Keratinocyte (primary cell): ENCODE measurements at places on chromosomes 2 and 18. TPM values are rescaled to one million over a fixed set of nuclear protein-coding genes. Genes with fewer than 3 reads are reported as not detected.

- no peak for DNase-seq
Observed at GRCh38 chr2:191265311-191266170, 20.3 kb downstream of the MYO1B start.

DNA sequence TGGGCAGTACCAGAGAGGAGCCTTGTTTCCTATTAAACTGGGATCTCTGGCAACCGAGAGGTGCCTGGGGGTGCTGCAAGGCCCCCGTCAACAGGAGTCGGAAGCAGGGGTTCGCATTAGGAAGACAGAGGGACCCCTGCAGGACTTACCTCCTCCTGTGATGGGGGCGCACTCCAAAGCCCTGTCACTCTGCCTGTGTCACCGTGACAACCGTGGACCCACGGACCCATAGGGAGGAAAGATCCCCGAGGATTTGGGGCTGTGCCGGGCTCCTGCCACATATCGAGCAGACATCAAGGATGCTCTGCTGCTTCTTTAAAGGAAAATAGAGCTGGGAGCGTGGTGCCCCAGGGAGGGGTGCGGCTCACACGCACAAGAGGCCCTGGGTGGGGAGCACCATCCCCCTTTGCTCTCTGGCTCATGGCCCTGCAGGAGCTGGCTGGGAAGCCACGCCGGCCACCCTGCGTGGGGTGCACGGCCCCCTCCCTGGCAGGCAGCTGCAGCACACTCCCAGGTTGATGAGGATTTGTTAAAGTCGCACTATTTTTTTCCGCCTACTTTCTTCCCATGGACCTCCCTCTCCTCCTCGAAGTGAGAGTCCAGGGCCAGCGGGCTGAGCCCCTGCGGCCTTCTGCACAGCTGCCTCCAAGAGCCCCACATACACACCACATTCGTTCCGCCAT lies 167.5 kb downstream of the TWIST2 start:
- no peak for DNase-seq

- no peak for DNase-seq
Observed at GRCh38 chr2:102893870-102894269, 132.0 kb downstream of the TMEM182 start.

DNA sequence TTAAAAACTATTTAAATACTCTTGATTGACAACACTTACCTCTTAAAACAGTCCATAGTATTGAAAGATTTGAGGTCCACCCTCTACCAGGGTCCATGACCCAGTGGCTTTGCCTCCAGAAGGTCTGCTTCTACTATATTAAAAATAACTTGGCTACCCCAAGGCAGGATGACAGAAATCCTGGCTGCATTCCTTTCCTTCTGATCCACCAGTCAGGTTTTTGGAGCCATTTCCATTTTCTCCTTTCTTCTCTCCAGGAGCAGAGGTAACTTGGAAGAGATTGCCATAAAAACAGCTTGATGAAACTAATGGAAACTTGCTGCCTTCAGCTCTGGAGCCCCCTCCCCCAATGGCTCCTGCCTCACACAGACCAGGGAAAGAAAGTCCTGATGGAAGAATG lies 2.6 kb upstream of the FAM171B start:
- DNase-seq = no peak

- DNase-seq = no peak
Observed at GRCh38 chr18:27372386-27372785, 187.3 kb upstream of the CHST9 start.

DNA sequence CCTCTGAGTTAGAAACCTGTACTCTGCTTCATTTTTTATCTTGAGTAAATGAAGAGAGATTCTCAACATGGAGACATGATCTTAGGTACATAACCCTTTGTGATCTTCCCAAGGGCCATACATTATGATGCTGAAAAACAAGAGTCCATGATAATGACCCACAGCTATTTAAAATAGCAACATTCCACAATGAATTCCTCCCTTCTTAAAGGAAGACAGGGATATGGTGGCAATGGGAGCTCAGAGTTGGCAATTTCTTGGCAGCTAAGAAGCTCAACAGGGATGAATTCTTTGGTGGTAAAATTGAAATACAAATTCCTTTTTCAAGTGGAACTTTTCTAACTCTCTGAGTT lies 638.5 kb downstream of the CNTNAP5 start:
- DNase-seq = no peak

DNA sequence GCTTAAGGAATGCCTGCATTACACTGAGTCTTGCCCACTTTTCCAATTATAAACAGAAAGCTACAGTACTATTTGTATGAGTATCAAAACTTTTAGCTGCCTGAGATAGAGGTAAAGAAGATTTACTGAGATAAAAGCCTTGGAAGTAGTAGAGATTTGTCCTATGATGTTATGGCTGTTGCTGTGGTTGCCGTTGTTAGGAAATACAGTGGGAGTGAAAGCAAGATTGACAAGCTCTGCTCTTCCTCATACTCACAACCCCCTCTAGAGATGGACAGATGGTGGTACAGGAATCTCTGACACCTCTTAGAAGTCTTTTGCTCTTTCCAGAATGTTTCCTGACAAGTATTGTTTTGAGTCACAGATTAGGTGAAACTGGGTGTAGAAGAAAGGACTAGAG lies 242.5 kb downstream of the RPIA start:
- no peak for DNase-seq

- no peak for DNase-seq
Observed at GRCh38 chr2:203623096-203623495, 83.3 kb upstream of the CD28 start.

DNA sequence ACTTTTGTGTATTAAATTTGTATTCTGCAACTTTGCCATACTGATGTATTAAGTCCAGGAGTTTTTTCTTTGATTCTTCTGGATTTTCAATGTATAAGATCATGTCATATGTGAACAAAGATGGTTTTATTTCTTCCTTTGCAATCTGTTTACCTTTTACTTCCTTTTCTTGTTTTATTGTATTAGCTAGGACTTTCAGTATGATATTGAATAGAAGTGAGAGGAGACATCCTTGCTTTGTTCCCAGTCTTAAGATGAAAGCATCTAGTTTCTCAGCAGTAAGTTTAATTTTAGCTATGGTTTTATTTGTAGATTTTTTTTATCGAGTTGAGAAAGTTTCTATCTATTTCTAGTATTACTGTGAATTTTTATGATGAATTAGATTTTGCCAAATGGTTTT lies 25.5 kb downstream of the VRK2 start:
- no peak for DNase-seq

DNA sequence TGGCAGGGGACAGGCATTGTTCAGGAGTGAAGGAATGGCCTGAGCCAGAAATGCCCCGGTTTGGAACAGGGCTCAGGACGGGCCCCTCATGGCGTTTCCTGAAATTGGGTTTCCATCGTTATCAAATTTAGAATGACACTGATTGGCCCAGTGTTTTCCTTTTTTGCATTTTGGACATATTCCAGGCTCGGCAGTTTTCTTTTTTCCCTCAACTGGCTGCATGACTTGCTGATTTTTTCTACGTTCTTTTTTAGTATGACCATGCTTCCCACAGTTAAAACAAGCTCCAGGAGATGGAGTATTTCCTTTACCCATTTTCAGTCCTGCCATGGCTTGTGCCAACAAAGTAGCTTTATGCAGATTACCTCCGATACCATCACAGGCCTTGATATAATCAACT lies 20.4 kb upstream of the LYG2 start:
- DNase-seq = no peak

- DNase-seq = no peak
Observed at GRCh38 chr2:127080226-127080937, 26.6 kb downstream of the BIN1 start.

- no peak for DNase-seq
Observed at GRCh38 chr18:26497866-26498265, 50.5 kb downstream of the KCTD1 start.

GRCh38 chr2:35416391-35417140 lies 939.0 kb upstream of the CRIM1 start:
- DNase-seq = no peak

GRCh38 chr18:61085761-61086160 lies 247.5 kb upstream of the CDH20 start:
- DNase-seq = no peak

DNA sequence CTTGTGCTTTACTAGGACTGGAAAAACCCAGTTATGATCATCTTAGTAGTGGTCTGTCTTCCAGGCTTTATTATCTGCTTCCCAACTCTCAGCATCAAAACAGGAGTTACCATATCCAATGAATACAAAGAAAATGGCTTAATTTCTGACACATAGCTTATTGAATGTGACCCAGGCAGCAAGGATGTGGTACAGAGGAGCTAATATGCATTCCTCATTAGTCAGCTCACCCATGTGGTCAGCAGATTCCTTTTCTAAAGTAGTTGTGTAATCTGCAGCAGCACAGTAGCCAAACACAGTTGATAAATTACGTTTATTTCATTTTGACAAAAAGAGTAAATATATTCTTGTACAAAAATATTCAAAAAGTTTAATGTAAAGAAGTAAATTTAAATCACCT lies 43.6 kb downstream of the TSPYL6 start:
- DNase-seq = no peak

DNA sequence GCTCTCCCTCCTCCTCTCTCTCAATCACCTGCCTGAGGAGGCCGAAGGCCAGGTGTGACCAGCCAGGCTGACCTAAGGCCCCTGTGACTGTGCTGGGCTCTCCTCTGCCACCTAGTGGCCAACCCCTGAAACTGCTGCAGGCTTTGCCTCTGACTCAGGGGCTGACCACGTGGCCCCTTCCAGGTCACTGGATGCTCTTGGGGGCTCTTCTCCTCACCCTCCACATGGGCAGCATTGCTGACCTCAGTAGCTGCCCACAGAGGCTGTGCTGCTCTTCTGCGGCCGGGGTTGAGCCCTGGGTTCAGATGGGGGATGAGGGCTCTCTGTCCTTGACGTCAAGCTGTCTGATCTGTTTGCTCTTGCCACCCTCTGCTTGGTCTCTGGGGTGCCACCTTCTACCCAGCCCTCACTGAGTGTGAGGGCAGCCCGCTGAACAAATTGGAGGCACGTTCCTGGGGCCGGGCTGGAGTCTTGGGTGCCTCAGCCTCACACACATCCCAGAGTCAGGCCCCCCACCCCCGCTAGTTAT lies 122.7 kb downstream of the TWIST2 start:
- DNase-seq = no peak

- DNase-seq = no peak
Observed at GRCh38 chr2:146659976-146660375, 1184.9 kb upstream of the ACVR2A start.

DNA sequence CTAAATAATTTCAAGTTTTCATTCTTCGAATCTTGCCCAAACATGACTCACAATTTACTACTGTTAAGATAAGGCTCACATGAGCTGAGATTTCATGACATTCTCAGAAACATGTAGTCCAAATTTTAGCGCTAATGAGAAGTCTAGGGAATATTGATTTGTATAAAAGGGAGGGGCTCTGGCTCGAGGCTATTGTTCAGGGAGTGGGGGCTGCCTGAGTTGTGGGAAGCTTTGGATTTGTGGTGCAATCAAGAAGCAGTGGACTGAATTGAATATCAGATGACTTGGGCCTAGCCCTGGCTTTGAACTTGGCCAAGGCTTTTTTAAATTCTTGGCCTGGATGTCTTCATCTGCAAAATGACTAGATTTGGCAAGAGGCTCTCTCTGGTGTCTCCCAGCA lies 674.9 kb upstream of the FANCL start:
- DNase-seq = no peak

- DNase-seq = peak; percentile 82
Observed at GRCh38 chr2:96730212-96730611, 9.7 kb downstream of the LMAN2L start.

- DNase-seq = peak; percentile 80
Observed at GRCh38 chr2:220219371-220219770, 591.9 kb downstream of the SLC4A3 start.

- DNase-seq = no peak
Observed at GRCh38 chr18:24631243-24632025, 171.0 kb downstream of the HRH4 start.

DNA sequence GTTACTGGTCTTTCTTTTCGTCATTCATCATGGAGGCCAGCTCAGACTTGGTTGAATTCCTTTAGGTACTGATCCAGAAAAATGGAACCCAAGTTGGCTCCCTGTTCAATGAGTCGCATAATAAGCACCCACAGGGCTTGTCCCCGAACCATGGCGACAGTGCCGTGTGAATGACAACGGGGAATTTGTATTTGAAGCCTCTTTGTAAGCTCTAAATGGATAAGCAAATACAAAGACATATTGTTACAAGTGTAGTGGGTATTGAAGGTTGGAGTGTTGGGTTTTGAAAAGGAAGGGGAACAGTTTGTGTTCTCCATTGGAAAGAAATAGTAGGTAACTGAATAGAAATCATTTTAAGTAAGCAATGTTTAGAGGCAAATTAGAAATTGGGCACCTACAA lies 288.9 kb downstream of the SLC4A3 start:
- no peak for DNase-seq

TDRD15 gene
- not detected in 3 replicates for polyA plus RNA-seq

DSC3 gene
- 92.5 to 116 TPM (median 103 TPM) in 3 replicates for polyA plus RNA-seq

ASXL3 gene
- polyA plus RNA-seq = 0.01 TPM in 1 of 3 replicates, not detected in the others

KIAA2012 gene
- polyA plus RNA-seq = not detected in 3 replicates

INO80D gene
- polyA plus RNA-seq = 4.1 to 6.4 TPM (median 4.6 TPM) in 3 replicates

KCNG3 gene
- polyA plus RNA-seq = not detected in 3 replicates

TIGD1 gene
- 0.67 to 2.3 TPM (median 1.7 TPM) in 3 replicates for polyA plus RNA-seq

RUFY4 gene
- not detected in 3 replicates for polyA plus RNA-seq

SH3RF3 gene
- polyA plus RNA-seq = 0.08 to 0.18 TPM (median 0.17 TPM) in 3 replicates

KIF1A gene
- 0.01 TPM in 1 of 3 replicates, not detected in the others for polyA plus RNA-seq

DIPK1C gene
- not detected in 3 replicates for polyA plus RNA-seq

SPC25 gene
- 1.0 to 7.1 TPM (median 4.9 TPM) in 3 replicates for polyA plus RNA-seq

IL18RAP gene
- not detected in 3 replicates for polyA plus RNA-seq

FZD7 gene
- polyA plus RNA-seq = 1.3 to 2.4 TPM (median 1.4 TPM) in 3 replicates

GPR55 gene
- polyA plus RNA-seq = not detected in 3 replicates

KRTCAP3 gene
- polyA plus RNA-seq = 8.6 to 22.9 TPM (median 14.7 TPM) in 3 replicates

AKAIN1 gene
- not detected in 3 replicates for polyA plus RNA-seq

DPY30 gene
- polyA plus RNA-seq = 76.9 to 117 TPM (median 96.1 TPM) in 3 replicates

PAX3 gene
- polyA plus RNA-seq = not detected in 3 replicates
